ENCODE measurements at places on chromosomes 1 and 21.
A peak's percentile ranks its signal among the peaks of the same experiment; 100 is the strongest.

GRCh38 chr1:9835758-9836631 lies 12.2 kb upstream of the CLSTN1 start:
- DNase-seq: no peak

DNA sequence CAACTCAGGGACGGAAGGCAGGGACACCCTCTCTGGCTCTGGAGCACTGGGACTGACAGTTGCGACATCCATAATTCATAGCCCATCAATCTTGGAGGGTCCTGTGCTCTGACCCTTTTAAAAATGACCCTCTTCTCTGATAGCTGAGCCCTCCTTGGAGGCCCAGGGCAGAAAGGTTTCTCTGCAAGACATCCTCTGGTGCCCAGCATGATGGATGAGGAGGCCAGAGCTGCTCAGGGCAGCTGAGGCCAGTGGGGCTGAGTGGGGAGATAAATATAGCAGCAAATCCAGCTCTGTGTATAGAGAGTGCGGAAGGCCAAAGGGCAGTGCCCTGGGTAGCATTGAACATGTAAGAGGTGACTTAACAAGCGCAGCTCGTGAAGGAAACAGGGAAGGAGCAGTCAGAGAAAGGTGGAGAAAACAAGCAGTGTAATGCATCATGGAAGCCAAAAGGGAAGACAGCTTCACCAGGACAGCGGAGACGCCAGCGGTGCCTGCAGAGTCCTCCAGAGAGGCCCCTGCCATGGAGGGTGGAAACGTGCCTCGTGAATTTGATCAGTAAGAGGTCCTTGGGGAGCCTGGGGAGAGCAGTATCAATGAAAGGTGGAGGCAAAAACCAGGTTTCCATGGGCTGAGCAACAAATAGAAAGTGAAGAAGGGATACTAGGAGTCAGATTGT lies 50.4 kb upstream of the FMOD start:
- DNase-seq: no peak

DNA sequence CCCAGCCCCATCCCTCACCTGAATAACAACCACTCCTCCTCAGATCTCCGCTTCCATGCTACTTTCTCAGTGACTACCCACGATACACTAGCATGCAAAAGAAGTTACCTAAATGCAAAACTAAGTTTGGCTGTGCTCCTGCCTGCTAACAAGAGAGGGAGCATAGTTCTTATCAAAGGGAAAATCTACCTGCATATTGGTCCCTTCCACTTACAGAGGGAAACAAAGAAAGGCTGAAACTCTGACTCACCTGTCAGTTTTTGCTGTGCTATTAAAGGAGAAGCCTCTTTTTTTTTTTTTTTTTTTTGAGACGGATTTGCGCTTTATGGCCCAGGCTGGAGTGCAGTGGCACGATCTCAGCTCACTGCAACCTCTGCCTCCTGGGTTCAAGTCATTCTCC lies 43.8 kb upstream of the RAVER2 start:
- DNase-seq: no peak

DNA sequence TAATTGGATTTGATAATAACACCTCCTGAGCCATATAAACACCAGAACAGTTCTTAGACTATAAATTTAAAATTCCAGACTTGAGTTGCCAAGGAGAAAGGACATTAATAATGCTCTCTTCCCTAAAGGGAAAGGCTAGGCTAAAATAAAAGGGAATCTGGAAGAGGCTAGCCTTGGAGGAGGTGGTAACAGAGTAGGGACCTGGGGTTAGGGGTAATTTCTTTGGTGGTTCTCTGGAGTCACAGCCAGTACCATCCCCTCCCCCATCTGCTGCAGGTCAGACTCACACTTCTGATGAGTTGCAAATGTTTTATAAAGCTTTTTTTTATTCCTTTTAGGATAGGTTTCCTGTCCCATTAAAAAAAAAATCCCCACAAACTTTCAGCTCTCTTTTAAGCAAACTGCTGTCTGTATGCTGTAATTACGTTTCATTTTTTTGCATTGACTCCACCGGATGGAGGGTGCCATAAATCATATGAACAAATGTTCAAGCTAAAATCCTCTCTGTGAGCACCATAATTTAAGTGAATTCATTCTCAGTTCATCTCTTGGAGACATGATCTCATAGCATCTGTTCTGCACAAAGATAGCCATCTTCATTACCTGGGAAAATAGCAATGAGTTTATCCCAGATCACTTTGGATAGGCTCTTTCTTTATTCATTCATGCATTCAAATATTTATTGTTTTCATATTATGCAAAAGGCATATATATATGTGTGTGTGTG lies 379.6 kb downstream of the TTLL7 start:
- DNase-seq: peak; percentile 11

DNA sequence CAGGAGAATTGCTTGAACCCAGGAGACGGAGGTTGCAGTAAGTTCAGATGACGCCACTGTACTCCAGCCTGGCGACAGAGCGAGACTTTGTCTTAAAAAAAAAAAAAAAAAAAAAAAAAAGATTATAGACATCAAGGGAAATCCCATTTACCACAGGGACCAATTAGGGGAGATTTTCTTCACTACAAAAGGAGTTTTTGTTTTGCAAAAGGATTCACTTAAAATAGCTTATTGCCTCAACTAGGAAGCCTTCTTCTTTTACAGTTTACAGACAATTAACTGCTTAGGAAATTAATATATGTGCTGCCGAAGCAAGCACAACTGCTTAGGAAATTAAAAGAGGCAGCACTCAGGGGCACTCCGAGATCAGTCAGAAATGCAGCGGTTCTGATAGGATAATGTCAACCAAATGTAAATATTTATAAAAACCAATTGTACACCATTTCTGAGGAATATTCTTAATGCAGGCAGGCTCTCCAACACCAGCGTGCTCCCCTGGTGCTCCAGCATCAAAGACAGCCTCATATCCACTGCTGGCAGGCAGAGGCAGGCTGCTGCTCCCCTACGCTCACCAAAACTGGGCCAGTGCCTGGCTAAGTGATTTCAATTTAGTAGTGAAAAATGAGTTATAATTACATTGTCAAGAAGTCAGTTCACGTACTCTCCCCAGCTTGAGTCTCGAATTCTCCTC lies 107.9 kb upstream of the RAB4A start:
- DNase-seq: no peak

- DNase-seq: peak; percentile 50
These were observed 67.3 kb upstream of the AKT3 start for GRCh38 chr1:243917177-243917862.

- no peak for DNase-seq
These were observed 47.6 kb upstream of the RGS1 start for GRCh38 chr1:192527950-192528349.

- no peak for DNase-seq
These were observed at the start of gene FAM131C for GRCh38 chr1:16073490-16074119. TSS of gene FAM131C (minus strand) at chr1:16073651. CDS start at chr1:16073442, 209 bp downstream.

- DNase-seq: no peak
These were observed 30.9 kb downstream of the FAM163A start for GRCh38 chr1:179774000-179774399.

- DNase-seq: no peak
These were observed 42.2 kb upstream of the GOLT1A start for GRCh38 chr1:204255966-204256365.

GRCh38 chr1:167136806-167137205 lies 42.9 kb downstream of the STYXL2 start:
- no peak for DNase-seq
